ENCODE measurements at places on chromosomes 6 and 20. TPM values are rescaled to one million over a fixed set of nuclear protein-coding genes. Genes with fewer than 3 reads are reported as not detected.
A peak's percentile ranks its signal among the peaks of the same experiment; 100 is the strongest.

GRCh38 chr20:38805958-38806854, 709 bp downstream of the PPP1R16B start:
- peak; percentile 40 for DNase-seq

DNA sequence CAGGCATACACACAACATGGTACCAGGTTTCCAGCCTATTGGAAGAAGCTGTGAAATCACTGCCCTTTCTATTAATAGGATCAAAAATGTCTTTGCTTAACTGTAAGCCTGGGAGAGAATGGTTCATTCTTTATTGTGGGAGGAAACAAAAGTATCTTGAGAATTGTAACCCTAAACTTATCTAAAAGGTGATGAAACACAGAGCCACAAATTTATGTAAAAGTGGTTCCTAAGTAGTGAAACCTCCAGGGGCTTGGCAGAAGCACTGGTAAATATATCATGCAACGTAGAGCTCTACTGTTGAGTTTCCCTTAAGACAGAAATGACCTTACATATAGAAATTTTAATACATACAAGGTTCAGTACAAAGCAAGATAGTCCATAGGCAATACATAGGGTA, 17.2 kb upstream of the NOX3 start:
- DNase-seq, result no peak

DNA sequence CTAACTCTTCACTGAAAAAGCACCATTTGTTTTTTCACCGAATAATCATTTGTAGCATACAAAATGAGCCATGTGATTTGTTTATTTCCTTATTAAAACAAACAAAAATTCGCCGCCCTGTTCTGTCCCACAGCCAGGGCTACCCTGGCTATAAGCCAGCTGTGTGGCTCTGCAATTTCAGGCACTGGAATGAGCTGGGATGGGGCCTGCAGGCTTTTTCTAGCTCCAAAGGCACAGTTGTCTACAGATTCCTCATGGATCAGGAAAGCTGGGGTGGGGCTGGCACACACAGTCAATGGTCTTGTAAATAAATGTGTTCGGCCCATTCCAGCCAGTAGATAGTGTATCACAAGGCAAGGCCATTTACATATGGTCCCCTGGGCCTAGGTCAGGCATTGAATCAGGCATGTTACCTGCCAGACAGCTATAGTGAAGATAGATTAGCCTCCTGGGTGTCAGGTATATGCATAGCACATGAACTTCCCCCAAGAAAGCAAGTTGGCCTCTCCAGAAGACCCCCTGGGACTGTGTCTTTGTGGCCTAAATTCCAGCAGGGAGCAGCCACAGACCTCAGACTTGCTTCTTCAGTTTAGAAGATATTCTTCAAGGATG, 608.9 kb downstream of the MAFB start:
- DNase-seq, result no peak

GRCh38 chr6:158911746-158912480, 88.1 kb downstream of the RSPH3 start:
- no peak for DNase-seq

DNA sequence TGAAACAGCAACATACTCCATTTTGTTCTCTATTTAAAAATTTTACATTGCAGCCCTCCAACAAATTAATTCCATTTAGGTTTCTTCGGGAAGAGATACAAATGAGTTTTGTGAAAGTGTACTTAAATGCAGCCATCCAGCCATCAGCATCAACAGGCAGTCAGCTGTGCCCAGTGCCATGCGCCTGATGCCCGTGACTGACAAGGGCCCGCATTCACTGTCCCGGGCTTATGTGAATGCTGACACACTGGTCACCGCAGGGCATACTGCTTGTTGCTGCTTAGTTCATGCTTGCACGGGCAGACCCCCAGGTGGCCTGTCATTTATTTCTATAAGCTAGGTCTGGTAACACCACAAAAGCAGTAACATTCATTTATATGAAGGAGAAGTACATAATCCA, 224.9 kb upstream of the QKI start:
- DNase-seq, result peak; percentile 91

DNA sequence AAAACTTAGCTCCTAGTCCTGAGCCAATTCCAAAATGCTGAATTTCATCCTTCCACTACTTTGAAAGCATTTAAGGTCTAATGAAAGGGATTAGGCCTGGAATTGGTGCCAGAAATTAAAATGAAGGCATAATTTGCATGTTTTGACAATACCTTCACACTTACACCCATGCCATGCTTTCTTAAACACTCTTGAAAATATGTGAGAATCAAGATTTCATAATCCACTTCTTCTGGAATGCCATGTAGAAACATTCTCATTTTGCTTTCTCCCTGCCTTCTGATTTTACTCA, 77.1 kb downstream of the ANKEF1 start:
- no peak for DNase-seq

DNA sequence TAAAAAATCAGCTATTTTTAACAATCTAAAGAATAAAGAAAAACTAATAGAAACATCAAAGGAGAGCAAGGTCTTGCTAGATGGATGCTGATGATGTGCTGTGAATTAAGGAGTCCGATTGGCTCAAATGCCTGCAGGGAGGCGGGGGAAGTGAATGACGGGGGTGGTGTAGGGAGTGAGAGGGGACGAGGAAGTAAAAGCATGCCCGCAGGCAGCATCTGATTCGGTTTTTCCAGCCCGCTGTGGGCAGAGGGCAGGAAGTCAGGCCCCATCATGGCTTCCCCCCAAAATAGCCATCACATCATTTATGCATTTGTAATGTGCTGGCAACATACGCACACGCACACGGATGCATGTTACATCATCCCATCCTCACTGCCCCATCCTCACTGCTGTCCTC, 10.3 kb downstream of the RSPO4 start:
- no peak for DNase-seq

DNA sequence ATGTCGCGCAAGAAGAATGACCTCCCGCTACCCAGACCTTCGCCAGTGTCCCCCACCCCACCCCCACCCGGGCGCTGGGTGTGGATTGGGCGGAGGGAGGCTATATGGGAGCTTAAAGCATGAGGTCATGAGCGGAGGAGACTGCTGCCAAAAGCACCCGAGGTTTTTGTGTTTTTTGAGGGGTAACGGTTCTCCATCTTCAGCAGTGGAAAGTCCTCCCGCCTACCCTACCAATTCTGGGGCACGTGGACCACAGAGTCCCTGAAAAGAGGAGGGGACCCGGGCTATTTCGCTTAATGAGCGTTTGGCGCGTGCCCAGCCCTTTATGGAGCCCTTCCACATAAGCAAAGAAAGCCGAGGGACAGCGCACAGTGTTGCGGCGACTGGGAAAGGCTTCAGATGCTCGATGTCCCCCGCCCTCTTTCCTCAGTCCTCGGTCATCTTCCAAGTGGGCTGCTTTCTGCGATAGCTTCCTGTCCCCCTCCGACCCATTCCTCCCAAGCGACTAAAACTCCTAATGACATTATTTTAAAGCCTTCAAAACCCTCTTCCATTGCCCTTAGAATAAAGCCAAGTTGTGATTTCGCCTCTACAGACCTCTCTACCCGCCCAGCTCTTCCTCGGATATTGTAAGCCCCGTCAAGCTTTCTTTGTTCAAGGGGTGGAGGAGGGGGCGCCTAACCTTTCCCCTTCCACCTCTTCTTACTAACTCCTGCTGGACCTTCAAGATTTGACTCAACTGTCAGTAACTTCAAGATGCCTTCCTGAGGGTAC, 2.1 kb upstream of the TRERF1 start:
- no peak for DNase-seq

DNA sequence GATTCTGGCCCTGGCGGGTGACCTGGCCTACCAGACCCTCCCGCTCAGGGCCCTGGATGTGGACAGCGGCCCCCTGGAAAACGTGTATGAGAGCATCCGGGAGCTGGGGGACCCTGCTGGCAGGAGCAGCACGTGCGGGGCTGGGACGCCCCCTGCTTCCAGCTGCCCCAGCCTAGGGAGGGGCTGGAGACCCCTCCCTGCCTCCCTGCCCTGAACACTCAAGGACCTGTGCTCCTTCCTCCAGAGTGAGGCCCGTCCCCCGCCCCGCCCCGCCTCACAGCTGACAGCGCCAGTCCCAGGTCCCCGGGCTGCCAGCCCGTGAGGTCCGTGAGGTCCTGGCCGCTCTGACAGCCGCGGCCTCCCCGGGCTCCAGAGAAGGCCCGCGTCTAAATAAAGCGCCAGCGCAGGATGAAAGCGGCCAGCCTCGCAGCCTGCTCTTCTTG, 868 bp upstream of the SLC2A4RG start:
- no peak for DNase-seq

- no peak for DNase-seq
These were observed 255.4 kb downstream of the TBX18 start for GRCh38 chr6:84508981-84509380.

- no peak for DNase-seq
These were observed 71.2 kb upstream of the PTPN1 start for GRCh38 chr20:50438986-50439407.

GRCh38 chr6:125354649-125355048, 52.9 kb upstream of the HDDC2 start:
- no peak for DNase-seq

GRCh38 chr20:44135012-44135412, 52.0 kb downstream of the JPH2 start:
- DNase-seq, result no peak

DNA sequence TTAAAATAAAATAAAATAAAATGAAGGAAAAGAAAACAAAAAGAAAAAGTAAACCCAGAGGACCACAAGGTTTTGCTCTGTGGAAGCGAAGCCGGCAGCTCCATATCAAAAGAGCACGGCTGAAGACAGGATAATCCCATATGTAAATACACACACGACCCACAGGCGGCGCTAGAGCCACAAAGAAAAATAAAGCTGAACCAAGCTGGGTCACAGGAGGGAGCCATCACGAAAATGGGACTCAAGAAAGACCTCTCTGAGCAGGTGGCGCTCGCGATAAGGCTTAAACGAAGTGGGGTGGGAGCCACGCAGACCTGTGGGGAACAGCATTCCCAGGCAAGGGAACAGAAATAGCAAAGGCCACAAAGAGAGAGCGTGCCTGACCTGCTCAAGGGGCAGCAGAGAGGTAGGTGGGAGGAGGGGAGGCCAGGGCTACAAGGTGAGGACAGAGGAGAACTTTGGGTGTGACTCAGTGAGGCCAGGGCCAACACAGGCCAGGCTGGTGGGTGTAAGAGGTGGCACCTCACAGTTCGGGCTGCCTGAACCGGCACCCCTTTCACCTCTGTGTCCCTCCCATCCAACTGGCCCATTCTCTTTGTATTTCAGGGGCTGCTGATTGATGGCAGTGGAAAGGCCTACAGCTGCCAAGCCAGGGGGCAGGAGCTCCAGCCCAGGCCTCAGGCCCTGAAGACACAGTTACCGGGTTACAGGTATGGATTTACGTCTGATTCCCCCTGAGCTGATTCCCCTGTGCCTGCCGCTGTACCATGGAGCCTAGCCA, 26.0 kb downstream of the PTGIS start:
- DNase-seq, result no peak

- DNase-seq, result no peak
These were observed 841.3 kb downstream of the PHF3 start for GRCh38 chr6:64476935-64477334.

TFAP2D gene
- total RNA-seq, result 0.48 TPM

MROH8 gene
- total RNA-seq, result 10.1 TPM

SLC2A10 gene
- total RNA-seq, result 1.6 TPM

SLC35F1 gene
- total RNA-seq, result 36.0 TPM

XRN2 gene
- total RNA-seq, result 24.2 TPM
